ENCODE measurements at places on chromosomes 6 and 20. TPM values are rescaled to one million over a fixed set of nuclear protein-coding genes. Genes with fewer than 3 reads are reported as not detected.

TSPYL4 gene
- 32.6 TPM for total RNA-seq

SLC4A11 gene
- 3.2 TPM for total RNA-seq

RAMACL gene
- total RNA-seq = 2.5 TPM

BYSL gene
- 22.7 TPM for total RNA-seq

ECT2L gene
- 0.13 TPM for total RNA-seq

RAB44 gene
- not detected for total RNA-seq

DNA sequence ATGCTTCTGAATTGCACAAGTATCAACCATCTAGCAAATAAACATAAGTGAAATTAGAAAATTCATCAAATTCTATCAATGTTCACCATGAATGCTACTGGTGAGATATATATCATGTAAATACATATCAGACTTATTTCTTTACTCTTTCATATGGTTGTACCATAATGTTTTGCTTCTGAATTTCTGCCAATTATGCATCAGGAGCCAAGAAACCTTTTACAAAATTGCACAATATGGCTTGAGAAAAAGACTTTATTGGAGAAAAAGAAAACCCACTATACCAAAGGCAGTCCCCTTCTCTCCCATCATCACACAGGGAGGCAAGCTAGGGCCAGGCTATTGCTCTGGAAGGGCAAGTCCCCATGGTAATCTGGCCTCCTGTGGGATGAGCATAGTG, 402.6 kb downstream of the C6orf118 start:
- DNase-seq = no peak

DNA sequence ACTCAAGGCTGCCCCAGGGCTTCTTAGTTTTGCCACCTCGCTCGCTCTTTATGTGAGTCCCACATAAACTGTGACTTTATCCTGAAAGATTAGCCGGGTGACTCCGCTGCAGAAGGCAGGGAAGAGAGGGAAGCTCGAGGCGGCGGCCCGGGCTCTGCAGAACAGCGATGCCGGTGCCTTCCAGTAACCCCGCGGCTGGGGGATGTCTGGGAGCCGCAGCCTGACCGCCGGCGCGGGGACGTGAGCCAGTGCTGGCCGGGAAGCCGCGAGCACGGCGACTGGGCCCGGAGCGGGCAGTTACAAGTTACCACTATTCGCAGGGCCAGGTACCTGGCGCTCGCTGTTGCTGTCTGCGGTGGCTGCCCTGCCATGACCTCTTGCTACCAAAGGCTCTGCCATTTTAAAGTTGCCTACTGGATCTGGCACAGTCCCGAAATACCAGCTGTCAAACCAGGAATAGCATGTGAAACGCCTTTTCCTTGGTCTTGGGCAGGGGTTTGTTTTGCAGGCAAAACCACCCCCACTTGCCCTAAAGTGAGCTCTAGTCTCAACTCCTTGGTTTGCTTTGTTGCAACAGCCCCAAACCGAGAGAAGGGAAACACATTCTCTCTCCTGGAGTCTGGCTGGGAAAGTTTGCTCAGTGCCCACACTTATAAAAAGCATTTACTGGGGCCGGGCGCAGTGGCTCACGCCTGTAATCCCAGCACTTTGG, 124.0 kb upstream of the SLC2A12 start:
- DNase-seq = no peak

- no peak for DNase-seq
These were observed 2.8 kb downstream of the PREX1 start for GRCh38 chr20:48824830-48825565.

DNA sequence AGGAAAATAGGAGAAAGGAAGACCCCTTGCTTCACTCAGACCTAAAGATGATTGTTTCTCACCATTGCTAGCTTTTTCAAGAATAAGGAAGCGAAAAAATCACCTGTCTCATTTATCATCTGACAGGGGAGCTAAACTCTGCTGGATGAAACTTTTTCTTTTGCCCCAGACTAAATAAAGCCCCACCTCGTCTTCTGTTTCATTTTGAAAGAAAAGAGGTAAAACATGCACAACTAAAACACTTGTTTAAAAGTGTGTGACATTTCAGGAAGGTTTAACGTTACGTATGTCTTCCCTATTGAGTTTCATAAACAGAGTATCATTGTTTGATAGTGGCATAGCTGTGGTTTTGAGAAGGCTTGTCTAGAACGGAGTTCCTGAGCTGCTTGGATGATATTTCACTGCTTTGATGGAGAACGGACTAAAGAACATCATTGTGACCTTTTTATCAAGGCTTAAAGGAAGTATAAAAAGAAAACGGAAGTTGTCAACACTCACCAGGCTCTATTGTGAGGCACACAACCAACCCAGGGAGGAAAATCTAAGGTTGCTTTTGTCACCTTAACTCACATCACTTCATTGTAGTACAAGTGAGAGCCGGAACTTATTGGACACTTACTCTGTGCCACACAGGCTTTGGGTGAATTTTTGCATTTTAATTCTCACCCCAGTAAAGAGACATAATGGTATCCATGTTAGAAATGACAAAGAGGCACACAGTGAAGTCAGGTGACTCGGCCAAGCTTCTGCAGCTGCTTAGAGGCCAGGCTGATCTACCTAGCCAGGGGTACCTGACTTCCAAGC, 29.5 kb downstream of the TSHZ2 start:
- DNase-seq = no peak

GRCh38 chr6:119096721-119097565, 18.5 kb upstream of the FAM184A start:
- no peak for DNase-seq
